Stimulated activated CD8-positive, alpha-beta memory T cell treated with anti-CD3 and anti-CD28 coated beads, Interleukin-4, amount 100 ng/mL, for 4 hours (primary cell): ENCODE measurements at places on chromosomes 5 and 9.
A peak's percentile ranks its signal among the peaks of the same experiment; 100 is the strongest.

DNA sequence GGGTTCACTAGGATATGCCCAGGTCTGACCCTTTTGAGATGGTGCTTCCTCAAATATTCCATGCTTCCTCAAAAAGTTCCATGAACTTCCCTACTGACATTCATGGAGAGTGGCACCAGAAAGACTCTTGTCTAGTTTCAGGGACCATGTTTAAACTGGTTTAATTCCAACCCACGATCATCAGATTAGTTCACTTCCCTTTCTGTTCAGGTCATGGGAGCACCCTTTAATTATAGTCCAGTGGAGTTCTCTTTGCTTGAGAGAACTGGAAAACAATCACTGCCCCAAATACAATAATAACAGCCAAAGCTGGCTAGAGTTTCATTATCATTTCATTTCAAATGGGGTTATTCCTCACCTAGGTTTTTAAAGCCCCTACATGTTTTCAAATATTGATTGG is 9.7 kb upstream of the ERBIN start:
- no peak for DNase-seq

GRCh38 chr9:26264709-26265601 is 586.7 kb upstream of the TUSC1 start:
- no peak for DNase-seq

- DNase-seq: no peak
These were observed 2.9 kb downstream of the AK1 start for GRCh38 chr9:127874301-127875221.

DNA sequence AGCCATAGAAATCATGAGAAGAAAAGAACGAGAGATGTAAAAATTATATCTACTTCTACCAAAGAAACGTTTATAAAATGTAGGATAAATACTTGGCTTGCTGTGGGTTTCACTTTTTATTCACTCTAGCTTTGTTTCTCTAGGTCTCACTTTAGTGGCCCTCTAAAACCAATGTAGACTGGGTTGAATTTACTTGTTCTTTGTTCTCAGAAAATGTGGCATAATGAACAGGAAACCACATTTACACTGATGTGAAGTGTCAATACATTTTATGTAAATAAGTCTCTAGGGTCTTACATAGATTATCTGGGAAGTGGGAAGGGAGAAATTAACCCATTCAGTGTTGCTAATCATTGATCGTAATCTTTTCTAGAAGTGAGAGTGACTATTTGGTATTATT is 58.9 kb downstream of the PLPPR1 start:
- no peak for DNase-seq

GRCh38 chr5:75412111-75412990 is 75.3 kb downstream of the HMGCR start:
- no peak for DNase-seq

DNA sequence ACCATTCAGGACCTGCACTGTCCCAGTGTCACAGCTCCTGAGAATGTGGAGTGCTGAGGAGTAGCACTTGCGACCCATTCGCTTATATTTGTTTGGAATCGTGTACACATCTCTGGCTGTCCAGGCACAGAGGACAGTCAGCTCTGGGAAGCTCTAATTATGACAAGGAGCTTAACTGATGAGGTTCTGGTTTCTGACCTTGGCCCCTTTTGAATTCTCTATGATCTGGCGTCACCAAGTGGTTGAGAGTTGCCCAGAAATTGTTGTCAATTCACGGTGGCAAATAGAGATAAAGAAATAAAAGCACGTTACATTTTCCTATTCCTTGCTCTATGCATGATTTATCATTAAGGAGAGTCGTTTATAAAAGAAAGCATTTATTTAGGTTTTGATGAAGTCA is 34.9 kb upstream of the LECT2 start:
- no peak for DNase-seq

- no peak for DNase-seq
These were observed 1072.4 kb upstream of the CDH9 start for GRCh38 chr5:28110781-28111180.

DNA sequence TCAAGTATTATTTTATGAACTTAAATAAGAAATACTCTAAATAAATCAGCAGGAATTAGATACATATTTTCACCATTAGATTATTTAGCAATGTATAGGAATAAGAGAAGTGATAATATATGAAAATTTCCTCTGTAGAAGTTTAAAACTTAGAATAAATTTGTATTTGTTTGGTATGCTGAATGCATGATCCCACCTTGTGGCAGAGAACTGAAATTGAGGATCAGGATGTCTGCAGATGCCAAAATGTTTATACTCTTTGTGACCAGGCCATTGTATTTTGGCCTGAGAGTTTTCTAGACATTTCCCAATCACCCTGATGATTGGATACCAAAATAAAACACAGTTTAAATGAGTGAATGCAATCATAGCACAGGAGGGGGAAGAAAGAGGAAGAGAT is 6.3 kb downstream of the TYRP1 start:
- no peak for DNase-seq

GRCh38 chr9:132016456-132016855 is 63.2 kb downstream of the MED27 start:
- no peak for DNase-seq

DNA sequence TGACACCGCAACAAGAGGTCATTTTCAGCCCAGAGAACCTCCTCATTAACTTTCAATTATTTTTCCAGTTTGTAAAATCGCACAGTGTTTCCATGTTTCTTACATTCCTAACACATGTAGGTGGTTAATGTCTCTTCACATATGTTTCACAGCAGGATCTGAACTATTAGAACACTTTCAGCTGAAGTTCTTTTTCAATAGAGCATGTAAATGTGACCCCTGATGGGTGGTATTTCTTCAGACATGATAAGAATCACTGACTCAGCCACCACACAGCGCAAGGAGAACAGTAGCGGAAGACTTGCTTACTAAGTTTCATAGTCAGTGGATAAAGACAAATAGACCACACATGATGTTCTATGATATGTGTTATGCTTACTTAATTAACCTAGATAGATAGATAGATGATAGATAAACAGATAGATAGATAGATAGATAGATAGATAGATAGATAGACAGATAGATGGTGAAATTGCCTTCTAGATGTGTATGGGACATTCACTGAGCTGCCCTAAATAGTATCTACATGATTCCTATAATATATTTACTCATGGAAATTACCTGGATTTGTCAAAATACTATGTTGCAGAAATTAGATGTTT is 1992.1 kb upstream of the NUDT12 start:
- DNase-seq: no peak

DNA sequence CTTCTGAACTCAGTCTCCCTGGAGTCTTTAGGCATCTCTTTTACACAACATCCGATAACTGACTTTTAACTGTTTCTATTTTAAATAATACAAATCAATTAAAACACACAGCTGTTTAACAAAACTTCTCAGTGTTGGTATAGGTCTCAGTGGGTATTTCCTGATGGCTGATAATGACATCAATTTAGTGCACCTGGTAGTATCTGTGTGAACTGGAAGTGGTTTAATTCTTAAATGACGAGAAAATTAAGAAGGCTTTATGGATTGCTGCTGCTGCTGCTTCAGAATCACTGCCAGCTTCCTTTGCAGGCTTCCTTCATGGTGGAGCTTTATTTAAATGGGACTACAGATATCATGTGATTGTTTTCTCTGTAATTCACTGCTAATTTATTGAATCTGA is 92.3 kb downstream of the RPS23 start:
- no peak for DNase-seq

GRCh38 chr9:17624571-17624970 is 45.7 kb downstream of the SH3GL2 start:
- DNase-seq: no peak

DNA sequence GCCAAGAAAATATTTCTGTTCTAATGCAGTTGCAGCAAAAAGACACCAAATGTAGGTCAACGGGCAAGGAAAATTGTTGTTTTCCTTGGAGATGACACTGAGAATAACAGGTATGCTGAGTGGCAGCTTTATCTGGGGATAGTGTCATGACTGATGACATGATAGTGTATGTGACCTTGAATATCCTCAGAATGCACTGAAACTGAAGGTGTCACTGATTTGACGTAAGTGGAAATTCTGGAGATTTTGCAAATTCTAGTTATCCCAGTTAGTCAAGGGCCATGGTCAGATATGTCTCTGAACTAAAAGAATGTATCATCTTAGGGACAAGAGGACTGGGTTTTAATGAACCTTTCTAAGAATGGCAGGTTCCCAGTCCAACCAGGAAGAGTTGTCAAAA is 138.0 kb upstream of the C9orf72 start:
- no peak for DNase-seq

- no peak for DNase-seq
These were observed 2.5 kb downstream of the CENPP start for GRCh38 chr9:92328225-92328624.

DNA sequence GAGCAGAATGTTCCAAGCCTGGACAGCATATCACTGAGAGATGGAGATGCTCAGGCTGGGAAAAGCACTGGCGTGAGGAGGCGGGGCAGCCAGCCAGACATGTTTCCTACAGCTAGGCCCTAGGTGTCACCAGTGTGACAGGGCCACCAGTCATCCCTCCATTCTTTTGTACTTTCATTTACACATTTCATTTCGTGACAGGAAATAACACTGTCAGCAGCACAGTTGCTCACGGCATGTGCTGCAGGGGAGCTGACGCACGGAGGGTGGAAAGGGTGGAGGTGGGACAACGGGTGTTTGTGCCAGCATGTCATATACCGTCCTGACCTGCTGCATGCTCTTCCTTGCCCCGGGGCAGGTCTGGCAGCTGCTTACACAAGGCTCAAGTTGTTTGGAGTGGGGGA is 14.8 kb upstream of the CEMIP2 start:
- DNase-seq: peak; percentile 75

GRCh38 chr9:8389531-8389930 is 590.0 kb upstream of the DMAC1 start:
- no peak for DNase-seq
